ENCODE measurements at places on chromosomes 1 and 21. TPM values are rescaled to one million over a fixed set of nuclear protein-coding genes. Genes with fewer than 3 reads are reported as not detected.

GRCh38 chr1:40690771-40691537, 550 bp upstream of the NFYC start:
- peak overlapping the region; percentile 96 for H3K27ac ChIP-seq
- H3K36me3 ChIP-seq: peaks cover 2% of the 10 kb centered on the region
- peaks cover 8% of the 10 kb centered on the region for H3K4me1 ChIP-seq
- DNase-seq: no peak

DNA sequence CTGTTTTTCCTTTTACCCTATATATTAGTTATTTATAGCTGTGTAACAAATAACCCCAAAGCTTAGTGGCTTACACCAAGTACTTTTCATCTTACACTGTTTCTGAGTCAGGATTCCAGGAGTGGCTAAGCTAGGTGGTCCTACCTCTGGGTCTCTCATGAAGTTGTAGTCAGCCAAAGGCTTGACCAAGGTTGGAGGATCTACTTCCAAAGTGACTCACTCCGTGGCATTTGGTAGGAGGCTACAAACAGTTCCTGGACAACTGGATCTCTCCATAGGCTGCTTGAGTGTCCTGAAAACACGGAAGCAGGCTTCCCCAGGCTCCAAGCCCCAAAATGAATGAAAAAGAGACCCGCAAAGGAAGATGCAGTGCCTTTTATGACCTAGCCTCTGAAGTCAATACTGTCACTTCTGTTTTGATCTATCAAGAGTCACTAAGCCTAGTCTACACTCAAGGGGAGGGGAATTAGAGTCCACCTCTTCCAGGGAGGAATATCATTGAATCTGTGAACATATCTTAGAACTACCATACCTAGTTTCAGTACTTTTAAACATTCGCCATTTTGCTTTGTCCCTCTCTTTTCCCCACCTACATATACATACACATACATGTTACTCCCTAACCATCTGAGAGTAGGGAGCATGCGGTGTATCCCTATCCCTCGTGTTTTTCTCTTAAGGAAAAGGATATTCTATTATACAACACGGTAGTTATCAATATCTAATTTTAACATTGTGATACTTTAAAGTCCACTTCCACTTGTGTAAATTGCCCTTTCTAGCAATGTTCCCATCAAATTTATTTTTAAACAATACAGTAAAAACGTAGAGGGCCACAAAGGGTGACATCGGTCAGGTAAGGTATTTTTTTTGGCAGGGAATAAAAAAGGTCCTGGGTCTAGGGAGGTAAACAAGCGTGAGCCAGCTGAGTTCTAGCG, 67.2 kb downstream of the SLC35A3 start:
- H3K4me1 ChIP-seq: peaks cover 7% of the 10 kb centered on the region
- peaks cover 7% of the 10 kb centered on the region for H3K36me3 ChIP-seq
- H3K27me3 ChIP-seq: no peaks in the 10 kb centered on the region
- DNase-seq: peak; percentile 48
- peak overlapping the region; percentile 89 for H3K4me3 ChIP-seq

GRCh38 chr1:186681121-186681520, 898 bp upstream of the PTGS2 start:
- H3K27me3 ChIP-seq: peaks cover 10% of the 10 kb centered on the region
- H3K27ac ChIP-seq: no peak overlapping the region
- H3K4me1 ChIP-seq: no peaks in the 10 kb centered on the region
- no peak for DNase-seq
- H3K4me3 ChIP-seq: no peak overlapping the region
- no peaks in the 10 kb centered on the region for H3K36me3 ChIP-seq

DNA sequence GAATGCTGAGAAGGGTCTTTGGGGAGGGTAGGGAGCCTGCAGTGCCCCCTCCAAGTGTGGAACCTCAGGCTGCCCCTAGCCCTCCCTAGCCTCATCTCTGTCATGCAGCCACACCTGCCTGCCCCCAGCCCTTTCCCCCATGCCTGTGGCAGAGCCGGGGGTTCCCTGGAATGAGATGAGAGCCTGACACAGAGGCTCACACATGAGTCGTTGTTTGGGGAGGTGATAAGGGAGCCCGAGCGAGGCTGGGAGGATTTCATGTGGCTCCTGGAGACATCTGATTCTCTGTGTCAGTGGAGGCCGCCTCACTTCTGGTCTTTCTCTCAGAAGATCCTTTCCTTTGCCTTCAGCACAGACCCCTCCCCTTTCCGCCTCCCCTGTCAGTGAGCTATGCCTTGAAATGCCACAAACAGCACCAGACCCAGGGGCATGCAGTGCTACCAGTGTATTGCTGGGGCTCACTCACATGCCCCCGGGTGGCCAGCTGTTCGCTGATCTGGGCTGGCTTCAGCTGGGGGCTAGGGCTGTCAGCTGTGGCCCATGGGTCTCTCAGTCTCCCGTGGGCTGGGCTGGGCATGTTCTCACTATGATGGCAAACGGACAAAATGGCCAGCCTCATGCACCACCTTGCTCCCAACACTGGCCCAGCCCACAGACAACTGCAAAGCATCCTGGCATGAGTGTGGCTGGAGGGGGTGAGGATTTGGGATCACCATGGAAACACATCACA, 102.6 kb downstream of the AJAP1 start:
- H3K27me3 ChIP-seq: no peaks in the 10 kb centered on the region
- H3K27ac ChIP-seq: no peak overlapping the region
- H3K4me1 ChIP-seq: no peaks in the 10 kb centered on the region
- no peak for DNase-seq

Gene WNT3A
- polyA plus RNA-seq: not detected

Gene NBPF6
- 0.55 TPM for polyA plus RNA-seq
